ENCODE measurements at places on chromosomes 3 and 15.

DNA sequence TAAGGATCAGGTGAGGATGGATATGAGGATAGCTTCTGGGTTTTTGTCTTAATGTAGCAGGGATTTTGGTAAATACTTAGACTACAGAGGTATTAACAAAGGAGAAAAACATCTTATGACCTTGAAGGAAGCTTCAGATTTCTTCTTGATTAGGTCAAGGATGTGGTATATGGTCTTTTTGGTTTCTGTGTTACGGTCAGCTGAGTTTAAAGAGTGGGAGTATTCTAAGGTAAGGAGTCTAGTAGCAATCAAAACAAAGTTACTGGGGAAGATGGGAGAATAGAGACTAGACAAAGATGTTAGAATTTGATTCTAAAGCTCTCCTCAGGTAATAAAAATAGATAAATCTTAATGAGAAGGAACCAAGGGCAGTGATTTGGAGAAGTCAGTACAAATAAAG is 6.2 kb downstream of the HMG20A start:
- no peak for DNase-seq

- DNase-seq = no peak
These were observed 69.1 kb downstream of the KBTBD8 start for GRCh38 chr3:67067251-67067650.

DNA sequence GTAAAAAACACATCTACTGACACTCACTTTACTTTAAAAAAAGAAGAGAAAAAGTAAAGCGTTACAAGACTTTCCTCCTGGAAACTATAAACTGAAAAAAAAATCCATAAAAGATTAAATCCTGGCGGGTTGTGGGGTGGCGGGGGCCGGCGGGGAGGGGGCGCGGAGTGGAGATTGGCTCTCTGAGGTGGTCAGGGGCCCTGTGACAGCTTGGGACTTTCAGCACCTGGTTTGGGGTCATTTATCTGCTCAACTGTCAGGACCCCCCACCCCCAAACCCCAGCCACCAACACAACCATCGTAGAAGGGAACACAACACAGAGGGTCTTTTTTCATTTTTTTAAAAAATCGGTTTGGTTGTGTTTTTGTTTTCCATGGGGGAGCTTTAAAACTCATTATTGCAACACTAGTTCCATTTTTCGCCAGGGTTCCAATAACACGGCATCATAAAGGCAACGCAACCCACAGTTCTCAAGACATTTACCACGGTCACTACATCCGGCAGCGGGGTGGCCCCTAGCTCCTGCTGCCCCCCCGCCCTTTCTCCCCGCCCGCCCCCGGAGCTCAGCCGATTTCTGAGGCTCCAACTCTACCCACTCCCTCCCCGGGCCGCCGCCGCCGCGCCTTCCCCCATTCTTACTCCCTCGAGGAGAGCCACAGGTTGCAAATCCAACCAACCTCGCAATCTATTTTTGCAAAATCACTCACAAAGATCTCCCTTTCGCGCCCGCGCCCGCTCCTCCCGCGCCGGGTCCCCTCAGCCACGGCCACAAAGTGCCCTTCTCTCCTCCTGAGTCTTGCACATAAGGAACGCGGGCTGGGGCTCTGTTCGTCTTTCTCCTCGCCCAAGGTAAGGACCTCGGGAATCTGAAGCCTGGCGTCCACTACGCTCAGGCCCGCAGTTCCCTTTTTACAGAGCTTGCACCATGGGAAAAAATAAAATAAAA is 1.8 kb downstream of the BCL6 start:
- DNase-seq = no peak

GRCh38 chr3:54791501-54792156 is 136.2 kb downstream of the LRTM1 start:
- DNase-seq = no peak

DNA sequence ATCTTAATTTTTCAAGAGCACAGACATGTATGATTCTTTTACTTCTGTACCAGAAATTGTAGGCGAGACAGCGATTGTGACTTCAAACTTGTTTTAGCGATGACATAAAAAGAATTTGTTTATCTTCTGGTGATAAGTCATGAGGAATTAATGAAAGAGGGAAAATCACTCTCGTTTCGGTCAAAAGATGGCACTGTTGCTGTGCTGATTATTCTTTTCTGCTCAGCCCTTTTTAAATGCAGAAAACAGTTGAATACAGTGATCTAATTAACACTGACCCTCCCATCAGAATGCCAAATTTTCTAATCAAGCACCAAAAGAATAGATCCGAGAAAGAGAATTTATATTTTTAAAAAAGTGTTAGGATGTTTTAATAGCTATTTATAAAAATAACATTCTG is 52.6 kb downstream of the NSUN3 start:
- peak; percentile 13 for DNase-seq

- no peak for DNase-seq
These were observed 98.9 kb downstream of the C3orf38 start for GRCh38 chr3:88248658-88249057.

DNA sequence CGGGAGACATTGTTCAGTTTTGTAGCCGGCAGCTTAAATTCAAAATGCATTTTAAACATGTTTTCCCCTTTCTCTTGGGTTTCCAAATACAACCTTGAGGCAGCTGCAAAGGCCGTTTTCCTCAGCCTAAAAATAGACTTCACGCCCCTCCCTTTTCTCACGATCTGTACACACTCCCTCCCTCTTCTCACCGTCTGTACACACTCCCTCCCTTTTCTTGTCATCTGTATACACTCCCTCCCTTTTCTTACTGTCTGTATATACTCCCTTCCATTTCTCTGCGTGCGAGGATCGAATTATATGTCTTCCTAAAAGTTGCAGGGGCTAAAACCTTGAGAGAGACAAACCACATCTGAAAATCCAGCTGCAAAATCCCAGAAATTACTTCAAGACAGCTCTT is 8.9 kb downstream of the MUC4 start:
- DNase-seq = no peak

- no peak for DNase-seq
These were observed 47.0 kb downstream of the OXNAD1 start for GRCh38 chr3:16311960-16312451.

DNA sequence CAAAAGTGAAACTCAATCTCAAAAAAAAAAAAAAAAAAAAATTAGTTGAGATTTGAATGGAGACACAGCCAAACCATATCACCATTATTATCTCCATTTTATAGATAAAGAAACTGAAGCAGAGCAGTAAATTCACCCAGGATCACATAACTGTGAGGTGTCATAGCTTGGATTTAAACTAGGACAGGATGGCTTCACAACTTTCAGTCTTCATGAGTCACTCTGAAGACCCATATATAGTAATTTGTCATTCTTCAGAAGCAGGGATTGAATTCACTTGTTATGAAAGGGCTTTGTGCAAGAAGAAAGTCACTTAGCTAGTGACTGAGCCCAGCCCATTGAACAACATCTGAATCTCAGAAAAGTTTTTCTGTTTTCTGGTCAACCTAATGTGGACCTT is 60.5 kb upstream of the LRIG1 start:
- DNase-seq = no peak
